ENCODE measurements at places on chromosomes 6 and 20. TPM values are rescaled to one million over a fixed set of nuclear protein-coding genes. Genes with fewer than 3 reads are reported as not detected.

PPP1R14C gene
- total RNA-seq, result not detected

SHLD1 gene
- 5.1 TPM for total RNA-seq

LRRC73 gene
- total RNA-seq, result 0.58 TPM

TMEM239 gene
- total RNA-seq, result not detected

KIF6 gene
- not detected for total RNA-seq

RMND1 gene
- 21.4 TPM for total RNA-seq

DEFB116 gene
- total RNA-seq, result not detected

TMEM242 gene
- 15.3 TPM for total RNA-seq

KCNK16 gene
- not detected for total RNA-seq

TRIM10 gene
- total RNA-seq, result not detected

MANEA gene
- 17.7 TPM for total RNA-seq

SMLR1 gene
- total RNA-seq, result not detected

GGTLC1 gene
- total RNA-seq, result not detected

CAGE1 gene
- total RNA-seq, result not detected

SLC22A3 gene
- total RNA-seq, result not detected

SCRT2 gene
- total RNA-seq, result not detected

KCNG1 gene
- total RNA-seq, result 1.1 TPM

CRIP3 gene
- not detected for total RNA-seq

SLC22A23 gene
- 14.3 TPM for total RNA-seq

TAGAP gene
- not detected for total RNA-seq

CST2 gene
- not detected for total RNA-seq

PTGIS gene
- 6.2 TPM for total RNA-seq

FOXC1 gene
- total RNA-seq, result 15.9 TPM

MYB gene
- total RNA-seq, result 0.53 TPM

CAP2 gene
- 18.0 TPM for total RNA-seq

HS3ST5 gene
- not detected for total RNA-seq

ARHGAP18 gene
- total RNA-seq, result 86.1 TPM

ALDH8A1 gene
- total RNA-seq, result 0.95 TPM

Data from endothelial cell of umbilical vein (primary cell).